ENCODE measurements at places on chromosomes 4 and X. TPM values are rescaled to one million over a fixed set of nuclear protein-coding genes. Genes with fewer than 3 reads are reported as not detected.

DNA sequence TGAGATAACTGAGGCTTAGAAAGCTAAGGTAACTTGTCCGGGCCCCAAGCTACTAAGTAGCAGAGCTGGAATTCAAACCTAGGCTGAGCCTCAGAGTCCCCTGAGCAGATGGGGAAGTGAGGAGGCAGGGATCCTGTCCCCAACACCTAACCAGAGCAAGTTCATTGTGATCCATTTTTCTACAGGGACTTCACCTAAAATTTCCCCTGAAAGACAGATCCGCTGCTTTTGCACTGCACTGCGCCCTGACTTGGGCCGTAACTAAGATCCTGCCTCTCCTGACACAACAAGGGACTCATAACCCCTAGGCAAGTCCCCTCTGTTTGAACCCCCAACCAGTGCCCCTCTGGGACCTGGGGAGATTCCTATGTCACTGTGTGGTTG is 25.6 kb upstream of the MTM1 start:
- no peak for DNase-seq

GRCh38 chrX:34886011-34886410 is 56.6 kb upstream of the FAM47B start:
- DNase-seq, result no peak

GRCh38 chrX:1076871-1077651 is 135.4 kb downstream of the CRLF2 start:
- DNase-seq, result no peak

CFAP99 gene
- not detected for total RNA-seq

FAM53A gene
- total RNA-seq, result 2.0 TPM
